Kidney epithelial cell (primary cell): ENCODE measurements at places on chromosomes 6 and 20.

GRCh38 chr6:113690281-113691259, 166.6 kb upstream of the MARCKS start:
- peak; percentile 91 for DNase-seq

DNA sequence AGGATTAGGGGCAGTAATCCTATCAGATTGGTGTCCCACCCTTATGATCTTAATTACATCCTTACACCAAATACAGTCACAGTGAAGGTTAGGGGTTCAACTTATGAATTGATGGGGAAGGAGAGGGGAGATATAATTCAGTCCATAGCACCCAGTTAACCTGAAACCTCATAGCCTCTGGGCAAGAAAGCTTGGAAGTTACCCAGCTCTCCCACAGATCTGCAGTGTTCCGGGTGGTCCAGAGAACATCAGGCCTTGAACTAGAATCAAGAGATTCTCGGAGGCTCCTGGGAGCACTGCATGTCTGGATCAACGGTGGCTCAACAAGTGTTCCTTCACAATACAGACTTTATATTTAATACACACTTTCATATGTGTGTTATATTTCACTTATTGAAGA, 392.6 kb upstream of the MARCKS start:
- DNase-seq: no peak

DNA sequence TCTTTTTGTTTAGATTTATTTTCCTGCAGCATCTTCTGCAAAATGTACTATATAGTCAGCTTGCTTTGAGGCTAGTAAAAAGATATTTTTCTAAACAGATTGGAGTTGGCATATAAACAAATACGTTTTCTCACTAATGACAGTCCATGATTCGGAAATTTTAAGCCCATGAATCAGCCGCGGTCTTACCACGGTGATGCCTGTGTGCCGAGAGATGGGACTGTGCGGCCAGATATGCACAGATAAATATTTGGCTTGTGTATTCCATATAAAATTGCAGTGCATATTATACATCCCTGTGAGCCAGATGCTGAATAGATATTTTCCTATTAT, 3.2 kb downstream of the FOXC1 start:
- no peak for DNase-seq

DNA sequence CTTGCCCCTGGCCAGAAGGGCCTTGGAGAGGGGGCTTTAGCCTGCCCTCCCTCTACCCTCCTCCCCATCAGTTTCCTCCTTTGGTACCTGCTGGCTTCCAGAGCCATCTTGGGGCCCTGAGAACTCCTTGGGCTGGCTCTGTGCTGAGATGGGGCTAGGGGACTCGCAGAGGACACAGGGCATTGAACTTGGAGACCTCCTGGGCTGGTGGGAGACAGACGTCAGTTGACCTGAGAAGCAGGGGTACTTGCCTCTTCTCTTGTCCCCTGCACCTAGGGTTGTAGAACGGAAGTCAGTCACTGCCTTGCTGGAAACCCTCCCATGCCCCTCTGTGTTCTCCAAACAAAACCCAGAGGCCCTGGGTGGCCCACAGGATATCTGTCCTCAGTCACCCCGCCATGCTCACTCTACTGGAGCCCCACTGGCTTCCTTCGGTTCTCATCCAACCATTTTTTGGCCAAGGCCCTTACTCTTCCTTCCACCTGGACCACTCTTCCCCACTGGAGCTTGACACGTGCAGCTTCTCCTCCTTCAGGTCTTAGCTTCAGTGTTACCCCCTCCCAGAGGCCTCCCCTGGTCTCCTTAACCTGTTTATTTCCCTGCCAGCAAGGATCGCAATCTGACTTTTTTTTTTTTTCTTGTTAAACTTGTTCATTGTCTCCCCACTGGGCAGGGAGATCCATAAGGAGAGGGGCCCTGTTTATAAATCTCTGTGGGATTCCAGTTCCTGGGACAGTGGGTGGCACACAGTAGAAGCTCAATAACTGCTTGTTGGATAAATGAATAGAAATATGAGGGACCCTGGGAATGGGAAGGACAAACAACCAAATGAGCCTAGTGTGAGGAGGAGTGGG, 971 bp downstream of the RBCK1 start:
- no peak for DNase-seq

DNA sequence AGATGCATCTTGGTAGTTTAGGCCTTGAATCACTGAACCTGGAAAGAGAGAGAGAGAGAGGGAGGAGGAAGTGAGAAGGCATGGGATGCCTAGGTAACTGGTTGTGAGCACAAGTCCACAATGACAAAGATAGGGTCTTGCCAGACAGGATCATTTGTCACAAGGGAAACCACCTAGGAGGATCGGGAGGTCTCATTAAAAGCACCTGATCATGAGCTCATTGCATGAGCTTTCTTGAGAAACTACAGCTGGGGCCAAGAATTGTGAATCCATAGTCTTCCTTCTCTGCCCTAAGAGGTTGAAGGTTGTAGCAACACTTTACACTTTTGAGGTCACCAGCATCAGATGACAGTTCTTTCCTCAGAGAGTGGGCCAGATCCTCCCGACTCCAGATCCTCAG, 195.7 kb downstream of the CD83 start:
- DNase-seq: no peak

GRCh38 chr6:170200458-170200891, 90.4 kb downstream of the DLL1 start:
- DNase-seq: no peak
